Hematopoietic multipotent progenitor cell treated with erythropoietin and hydrocortisone succinate and interleukin-3 and kit ligand, for 4 days (in vitro differentiated cells): ENCODE measurements at places on chromosomes 5 and 9.

DNA sequence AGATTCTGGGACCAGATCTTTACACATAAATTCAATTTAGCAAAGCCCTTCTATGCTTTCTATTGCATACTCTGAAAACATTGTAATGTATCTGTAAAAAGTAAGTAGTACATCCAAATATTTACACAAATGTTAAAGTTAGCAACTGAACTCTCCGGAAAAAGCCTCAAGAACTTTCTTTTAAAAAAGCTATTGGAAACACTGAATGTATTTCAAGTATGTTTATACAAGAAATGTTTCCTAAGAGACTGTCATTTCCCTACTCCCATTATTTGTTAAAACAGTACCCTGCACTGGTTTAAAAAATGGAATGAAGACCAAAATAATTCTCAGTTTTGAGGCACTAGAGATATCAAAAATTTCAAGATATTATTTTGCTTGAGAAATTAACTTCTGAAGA, 44.8 kb upstream of the TRIM36 start:
- no peak for DNase-seq

- DNase-seq = peak; percentile 25
Observed at GRCh38 chr9:33044677-33045282, 19.7 kb downstream of the DNAJA1 start.

- DNase-seq = no peak
Observed at GRCh38 chr9:130870491-130871381, 25.9 kb downstream of the QRFP start.

- DNase-seq = peak; percentile 77
Observed at GRCh38 chr5:158174918-158175851, 316.2 kb upstream of the CLINT1 start.

GRCh38 chr9:37582548-37583157, 6.5 kb upstream of the FBXO10 start:
- DNase-seq = peak; percentile 85

DNA sequence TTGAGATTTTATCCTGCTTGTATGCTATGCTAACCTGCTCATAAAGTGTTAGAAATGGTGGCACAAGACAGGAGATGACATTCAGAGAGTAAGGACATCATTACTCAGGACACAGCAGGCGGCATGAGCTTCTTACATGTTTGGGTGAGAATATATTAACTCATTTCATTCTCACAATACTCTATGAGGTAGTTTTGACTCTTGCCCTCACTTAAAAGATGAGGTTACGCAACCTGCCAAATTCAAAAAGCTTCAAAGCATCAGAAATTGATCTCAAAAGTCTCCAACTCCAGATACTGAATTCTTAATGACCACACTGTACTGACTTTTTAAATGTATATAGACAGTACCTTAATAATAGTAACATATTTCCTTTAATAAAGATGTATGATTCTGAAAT, 60.8 kb downstream of the CDH18 start:
- DNase-seq = no peak

- peak; percentile 95 for DNase-seq
Observed at GRCh38 chr5:32504989-32505596, 60.6 kb upstream of the ZFR start.

- no peak for DNase-seq
Observed at GRCh38 chr9:25936031-25936430, 257.8 kb upstream of the TUSC1 start.

- DNase-seq = no peak
Observed at GRCh38 chr9:79382044-79382443, 189.7 kb upstream of the TLE4 start.

GRCh38 chr9:35619800-35620158, 1.6 kb upstream of the CD72 start:
- DNase-seq = no peak

GRCh38 chr9:1998111-1998510, 17.0 kb upstream of the SMARCA2 start:
- DNase-seq = no peak

GRCh38 chr5:69300537-69301203, 31.9 kb downstream of the CCDC125 start:
- DNase-seq = peak; percentile 62

GRCh38 chr9:91844701-91845291, 105.2 kb downstream of the ROR2 start:
- DNase-seq = no peak

DNA sequence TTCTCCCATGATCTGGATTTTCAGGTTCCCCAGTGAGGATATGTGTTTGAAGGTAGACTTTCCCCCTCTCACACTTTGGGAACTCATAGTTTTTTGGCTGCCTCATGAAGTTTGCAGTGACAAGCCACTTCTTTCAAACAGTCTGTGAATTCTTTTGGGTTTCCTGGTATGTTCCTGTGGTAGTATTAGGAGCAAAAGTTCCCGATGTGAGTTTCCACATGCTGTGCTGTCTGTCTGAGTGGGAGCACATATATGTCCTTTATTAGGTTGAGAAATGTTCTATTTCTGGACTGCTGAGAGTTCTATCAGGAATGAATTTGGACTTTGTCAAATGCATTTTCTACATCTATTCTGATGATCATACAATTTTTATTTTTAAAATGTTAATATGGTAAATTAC, 273.2 kb upstream of the TARS1 start:
- DNase-seq = no peak
